Endodermal cell (in vitro differentiated cells): ENCODE measurements at places on chromosomes 1 and 21. TPM values are rescaled to one million over a fixed set of nuclear protein-coding genes. Genes with fewer than 3 reads are reported as not detected.

DNA sequence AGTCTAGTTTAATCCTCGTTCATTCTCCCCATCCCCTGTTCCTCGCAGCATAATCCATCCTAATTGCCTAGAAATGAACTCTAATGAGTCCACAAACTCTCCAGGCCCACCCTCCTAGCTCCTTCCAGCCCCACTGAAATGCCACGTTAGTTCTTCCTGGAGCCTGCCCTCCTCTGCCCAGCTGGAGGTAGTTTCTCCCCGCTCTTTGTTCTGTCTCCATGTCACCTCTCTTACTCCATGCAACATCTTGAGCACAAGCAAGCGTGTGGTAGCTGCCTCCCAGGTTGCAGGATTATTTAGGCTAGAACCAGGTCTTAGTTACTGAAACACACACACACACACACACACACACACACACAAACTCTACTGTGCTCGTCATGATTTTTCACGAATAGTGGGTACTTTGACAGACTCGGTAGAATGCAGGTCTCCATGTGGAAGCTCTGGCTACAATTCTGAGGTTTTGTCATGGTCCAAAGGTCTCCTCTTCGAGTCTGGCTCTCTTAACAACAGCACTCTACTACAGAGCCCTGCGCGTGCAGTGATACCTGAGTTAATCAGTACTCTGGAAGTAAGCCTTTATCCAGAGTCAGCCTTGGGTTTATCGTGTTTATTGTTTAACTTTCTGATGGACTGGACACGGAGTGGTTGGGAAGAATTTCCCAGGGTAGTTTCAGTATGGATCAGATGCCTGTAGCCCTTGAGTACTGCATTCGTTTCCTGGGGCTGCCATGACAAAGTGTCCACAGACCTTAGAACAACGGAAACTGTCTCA is 27.5 kb downstream of the HUNK start:
- no peak for DNase-seq
- no peaks in the 10 kb centered on the region for H3K36me3 ChIP-seq
- H3K4me1 ChIP-seq, result no peaks in the 10 kb centered on the region
- H3K27me3 ChIP-seq, result no peaks in the 10 kb centered on the region
- H3K27ac ChIP-seq, result no peak overlapping the region

- no peak overlapping the region for H3K4me3 ChIP-seq
- no peaks in the 10 kb centered on the region for H3K36me3 ChIP-seq
- no peaks in the 10 kb centered on the region for H3K4me1 ChIP-seq
Observed at GRCh38 chr1:47661040-47661439, 223.2 kb downstream of the FOXD2 start.

GRCh38 chr1:157262422-157262821 is 124.2 kb upstream of the ETV3 start:
- no peaks in the 10 kb centered on the region for H3K4me1 ChIP-seq
- no peak overlapping the region for H3K27ac ChIP-seq
- DNase-seq, result peak; percentile 5
- H3K27me3 ChIP-seq, result no peaks in the 10 kb centered on the region
- H3K36me3 ChIP-seq, result no peaks in the 10 kb centered on the region
- no peak overlapping the region for H3K4me3 ChIP-seq

- no peaks in the 10 kb centered on the region for H3K36me3 ChIP-seq
- no peak overlapping the region for H3K27ac ChIP-seq
- H3K27me3 ChIP-seq, result no peaks in the 10 kb centered on the region
- no peak for DNase-seq
Observed at GRCh38 chr1:67227196-67227595, 60.9 kb downstream of the IL23R start.

- H3K4me1 ChIP-seq, result no peaks in the 10 kb centered on the region
- peak; percentile 86 for DNase-seq
- no peak overlapping the region for H3K4me3 ChIP-seq
Observed at GRCh38 chr1:34918977-34919561, 10.4 kb downstream of the DLGAP3 start.

DNA sequence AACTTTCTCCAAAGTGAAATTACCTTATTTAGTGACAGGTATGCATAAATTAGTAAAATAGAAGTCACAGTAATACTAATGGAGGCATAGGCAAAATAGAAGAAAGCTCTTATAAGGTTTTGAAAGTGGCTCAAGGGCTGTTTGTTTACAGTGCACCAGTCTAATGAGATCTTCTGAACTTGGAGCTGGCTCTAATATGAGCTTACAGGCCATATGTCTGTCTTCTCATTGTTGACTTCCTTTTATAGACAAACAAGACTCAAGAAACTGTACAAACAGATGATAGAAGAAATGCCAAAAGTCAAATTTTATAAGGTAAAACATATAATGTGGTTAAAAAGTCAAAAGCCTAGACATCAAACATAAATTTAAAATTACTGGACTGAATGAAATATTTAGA is 207.5 kb upstream of the NEGR1 start:
- H3K36me3 ChIP-seq, result no peaks in the 10 kb centered on the region
- H3K4me3 ChIP-seq, result no peak overlapping the region
- no peaks in the 10 kb centered on the region for H3K4me1 ChIP-seq
- H3K27me3 ChIP-seq, result no peaks in the 10 kb centered on the region
- no peak overlapping the region for H3K27ac ChIP-seq

- DNase-seq, result peak; percentile 78
- no peak overlapping the region for H3K27ac ChIP-seq
- H3K27me3 ChIP-seq, result peaks cover 86% of the 10 kb centered on the region
- H3K36me3 ChIP-seq, result no peaks in the 10 kb centered on the region
- H3K4me1 ChIP-seq, result no peaks in the 10 kb centered on the region
Observed at GRCh38 chr21:33063907-33064622, 5.9 kb upstream of the OLIG1 start.

GRCh38 chr21:41879190-41879998 is at the start of gene PRDM15:
Gene PRDM15 (minus strand): TSS chr21:41879344. CDS start chr21:41860363, 18,981 bp downstream.
- peak; percentile 93 for DNase-seq
- H3K4me3 ChIP-seq, result peak within 1 kb of the TSS; percentile 94
- no peak within 1 kb of the TSS for H3K27ac ChIP-seq
- peaks cover 5% of the 10 kb centered on the region for H3K4me1 ChIP-seq
- H3K27me3 ChIP-seq, result no peaks in the 10 kb centered on the region
- no peaks in the 10 kb centered on the region for H3K36me3 ChIP-seq

DNA sequence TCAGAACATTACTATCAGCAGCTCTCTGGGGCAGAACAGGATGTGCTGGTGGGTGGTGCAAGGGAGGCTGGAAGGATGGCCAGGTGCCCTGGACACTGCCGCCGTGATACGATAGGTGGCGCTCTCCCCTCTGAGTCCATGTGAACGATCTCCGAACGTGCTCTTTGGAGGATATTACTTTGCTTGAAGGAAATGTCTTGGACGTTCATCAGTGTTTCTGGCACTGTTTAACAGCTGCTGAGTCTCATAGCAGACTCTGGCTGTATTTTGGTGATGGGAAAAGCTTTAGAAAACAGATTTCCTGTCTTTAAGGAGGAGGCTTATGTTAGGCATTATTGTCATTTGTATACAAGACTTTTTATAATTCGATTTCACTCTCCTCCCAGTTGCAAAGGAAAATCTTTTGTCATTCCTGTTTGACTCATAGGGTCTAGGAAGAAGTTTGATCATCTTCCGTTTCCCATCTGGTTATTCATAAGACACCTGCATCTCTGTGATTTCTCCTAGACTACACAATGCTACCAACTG is 386.2 kb upstream of the ADGRL2 start:
- DNase-seq, result peak; percentile 95
- no peak overlapping the region for H3K4me3 ChIP-seq
- no peaks in the 10 kb centered on the region for H3K27me3 ChIP-seq
- no peaks in the 10 kb centered on the region for H3K36me3 ChIP-seq
- no peaks in the 10 kb centered on the region for H3K4me1 ChIP-seq
- no peak overlapping the region for H3K27ac ChIP-seq

- H3K4me1 ChIP-seq, result peaks cover 4% of the 10 kb centered on the region
- H3K36me3 ChIP-seq, result no peaks in the 10 kb centered on the region
- DNase-seq, result peak; percentile 82
Observed at GRCh38 chr1:5119366-5120234, 465.2 kb downstream of the AJAP1 start.

DNA sequence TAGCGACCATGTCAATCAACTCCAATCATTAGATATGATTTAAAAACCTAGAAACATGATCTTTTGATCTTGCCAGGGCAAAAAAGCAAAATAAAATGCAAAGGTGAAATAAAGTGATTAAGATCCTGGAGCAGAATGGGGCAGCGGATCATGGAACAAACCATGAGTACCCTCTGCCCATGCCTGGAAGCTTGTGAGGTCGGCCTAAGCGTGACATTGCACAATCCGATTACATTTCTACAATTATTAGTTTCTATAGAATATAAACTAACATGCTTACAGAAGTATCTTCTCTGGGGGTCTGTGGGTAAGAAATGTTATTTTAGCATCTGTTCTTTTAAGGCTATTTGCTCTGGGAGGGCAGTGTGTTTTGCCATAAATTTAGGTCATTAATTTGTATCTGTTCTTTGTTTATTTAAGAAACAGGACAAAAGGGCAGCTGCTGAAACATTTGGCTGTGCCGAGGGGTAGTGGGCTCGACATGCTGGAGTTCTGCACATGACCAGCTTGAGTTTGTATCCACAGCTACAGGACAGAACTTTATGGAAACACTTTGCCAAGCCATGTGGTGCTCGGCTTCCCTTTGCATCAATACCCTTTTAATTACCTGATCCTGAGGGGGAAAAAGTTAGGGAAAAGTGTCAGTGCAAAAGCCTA is 55.9 kb downstream of the ZBTB18 start:
- no peak overlapping the region for H3K27ac ChIP-seq
- no peak for DNase-seq
- H3K36me3 ChIP-seq, result no peaks in the 10 kb centered on the region
- H3K4me1 ChIP-seq, result no peaks in the 10 kb centered on the region
- H3K4me3 ChIP-seq, result no peak overlapping the region
- H3K27me3 ChIP-seq, result no peaks in the 10 kb centered on the region

DNA sequence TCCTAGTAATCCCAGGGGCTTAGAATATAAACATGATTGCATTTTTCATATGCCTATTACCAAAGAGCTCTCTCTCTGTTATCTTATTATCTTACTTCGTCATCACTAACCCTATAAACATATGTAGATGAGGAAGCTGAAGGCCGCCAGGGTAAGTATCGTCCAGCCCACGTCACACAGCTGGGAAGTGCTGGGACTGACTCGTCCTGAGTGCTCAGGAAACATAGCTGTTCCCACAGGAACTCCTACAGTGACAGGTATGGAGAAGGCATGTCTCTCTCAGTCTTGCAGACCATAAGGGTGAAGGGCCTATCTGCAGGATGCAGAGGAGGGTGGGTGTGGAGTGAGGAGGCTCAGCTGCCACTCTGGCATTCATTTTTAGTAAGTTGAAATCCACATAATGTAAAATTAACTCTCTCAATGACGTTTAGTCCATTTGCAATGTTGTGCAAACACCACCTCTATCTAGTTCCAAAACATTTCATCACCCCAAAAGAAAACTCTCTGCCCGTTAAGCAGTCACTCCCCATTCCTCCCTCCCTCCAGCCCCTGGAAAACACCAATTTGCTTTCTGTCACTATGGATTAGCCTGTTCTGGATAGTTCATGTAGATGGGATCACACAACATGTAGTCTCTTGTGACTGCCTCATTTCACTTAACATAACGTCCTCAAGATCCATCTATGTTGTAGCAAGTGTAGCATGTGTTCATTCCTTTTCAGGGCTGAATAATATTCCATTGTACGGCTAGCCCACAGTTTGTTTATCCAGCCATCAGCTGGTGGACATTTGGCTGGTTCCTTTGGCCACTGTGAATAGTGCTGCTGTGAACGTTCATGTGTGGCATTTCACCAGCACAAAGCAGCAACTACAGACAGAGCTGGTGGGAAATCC is 68.3 kb downstream of the TCP10L start:
- no peaks in the 10 kb centered on the region for H3K36me3 ChIP-seq
- H3K27ac ChIP-seq, result no peak overlapping the region
- no peaks in the 10 kb centered on the region for H3K4me1 ChIP-seq
- no peak overlapping the region for H3K4me3 ChIP-seq
- no peak for DNase-seq
- H3K27me3 ChIP-seq, result no peaks in the 10 kb centered on the region

GRCh38 chr1:5835179-5835562 is 157.1 kb downstream of the NPHP4 start:
- no peaks in the 10 kb centered on the region for H3K36me3 ChIP-seq
- no peak overlapping the region for H3K4me3 ChIP-seq
- DNase-seq, result no peak
- H3K27ac ChIP-seq, result no peak overlapping the region

GRCh38 chr1:205108464-205108863 is 13.3 kb downstream of the RBBP5 start:
- H3K27me3 ChIP-seq, result no peaks in the 10 kb centered on the region
- no peak for DNase-seq
- H3K4me3 ChIP-seq, result no peak overlapping the region
- H3K36me3 ChIP-seq, result peaks cover 78% of the 10 kb centered on the region
- H3K4me1 ChIP-seq, result no peaks in the 10 kb centered on the region

- peak; percentile 38 for DNase-seq
- peaks cover 1% of the 10 kb centered on the region for H3K27me3 ChIP-seq
- no peaks in the 10 kb centered on the region for H3K36me3 ChIP-seq
- H3K4me1 ChIP-seq, result peaks cover 5% of the 10 kb centered on the region
Observed at GRCh38 chr1:1084372-1085170, 10.5 kb upstream of the RNF223 start.

- H3K27me3 ChIP-seq, result no peaks in the 10 kb centered on the region
- no peak overlapping the region for H3K27ac ChIP-seq
- peak; percentile 10 for DNase-seq
- no peak overlapping the region for H3K4me3 ChIP-seq
- peaks cover 84% of the 10 kb centered on the region for H3K36me3 ChIP-seq
Observed at GRCh38 chr1:235226933-235227332, 65.9 kb upstream of the RBM34 start.

- no peak overlapping the region for H3K4me3 ChIP-seq
- no peaks in the 10 kb centered on the region for H3K36me3 ChIP-seq
- peak overlapping the region; percentile 31 for H3K27ac ChIP-seq
- DNase-seq, result no peak
Observed at GRCh38 chr1:168709405-168710363, 19.3 kb downstream of the DPT start.

DNA sequence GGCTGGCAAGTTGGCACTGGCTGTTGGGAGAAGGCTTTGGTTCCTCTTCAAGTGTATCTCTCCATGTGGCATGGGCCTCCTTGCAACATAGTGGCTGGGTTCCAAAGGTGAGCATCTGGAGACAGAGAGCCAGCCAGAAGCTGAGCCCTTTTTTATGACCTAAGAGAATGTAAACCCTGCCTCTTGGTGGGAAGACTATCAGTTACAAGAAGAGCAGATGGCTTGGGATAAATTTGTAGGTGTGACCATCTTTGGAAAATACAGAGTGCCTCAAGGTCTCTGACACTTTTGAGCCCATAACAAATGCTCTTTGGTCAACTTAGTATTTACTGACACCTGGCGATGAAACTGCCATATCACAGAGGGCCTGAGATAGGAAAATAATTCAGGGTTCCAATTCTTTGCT is 31.4 kb upstream of the PRELP start:
- no peak overlapping the region for H3K4me3 ChIP-seq
- DNase-seq, result no peak
- H3K36me3 ChIP-seq, result no peaks in the 10 kb centered on the region
- no peaks in the 10 kb centered on the region for H3K4me1 ChIP-seq
- peaks cover 5% of the 10 kb centered on the region for H3K27me3 ChIP-seq

GRCh38 chr1:220759147-220759546 is 11.0 kb downstream of the MTARC2 start:
- no peak overlapping the region for H3K27ac ChIP-seq
- no peaks in the 10 kb centered on the region for H3K4me1 ChIP-seq
- no peaks in the 10 kb centered on the region for H3K27me3 ChIP-seq
- H3K36me3 ChIP-seq, result no peaks in the 10 kb centered on the region
- no peak overlapping the region for H3K4me3 ChIP-seq
- no peak for DNase-seq

The FAM3B gene
- total RNA-seq, result 2.6 and 3.1 TPM in 2 replicates

The C21orf91 gene
- total RNA-seq, result 18.8 to 52.0 TPM (median 49.5 TPM) in 3 replicates

The AUNIP gene
- total RNA-seq, result 7.2 to 21.2 TPM (median 19.5 TPM) in 3 replicates

The SYT11 gene
- 0.40 and 0.52 TPM in 2 replicates for total RNA-seq

The FABP3 gene
- 3.3 to 20.0 TPM (median 3.4 TPM) in 3 replicates for total RNA-seq

The CD1C gene
- total RNA-seq, result not detected in 2 replicates

The CD52 gene
- 3.7 to 6.0 TPM (median 5.3 TPM) in 3 replicates for total RNA-seq

The ANGPTL3 gene
- total RNA-seq, result not detected in 2 replicates

The PDPN gene
- total RNA-seq, result 25.8 to 33.5 TPM (median 29.9 TPM) in 3 replicates

The HSD3B1 gene
- not detected in 2 replicates for total RNA-seq

The HSD3B2 gene
- not detected in 3 replicates for total RNA-seq
